Astrocyte (in vitro differentiated cells and primary cell): ENCODE measurements at places on chromosomes 5 and 9. TPM values are rescaled to one million over a fixed set of nuclear protein-coding genes. Genes with fewer than 3 reads are reported as not detected.

DNA sequence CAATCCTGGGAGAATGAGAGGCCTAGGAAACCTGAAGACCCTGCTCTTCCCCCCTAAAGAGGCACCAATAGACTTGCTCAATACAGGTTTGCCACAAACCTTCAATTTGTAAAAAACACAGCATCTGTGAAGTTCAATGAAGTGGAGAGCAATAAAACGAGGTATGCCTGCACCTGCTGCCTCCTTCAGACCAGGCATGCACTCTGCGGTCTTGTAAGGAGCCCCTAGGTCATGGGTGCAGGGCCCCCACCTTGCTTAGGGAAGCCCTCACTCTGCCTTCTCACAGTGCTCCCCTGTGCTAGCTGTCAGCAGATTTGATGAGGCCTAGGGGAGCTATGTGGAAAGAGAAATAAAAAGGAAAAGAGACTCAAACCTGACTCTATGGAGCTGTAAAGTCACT is 72.1 kb upstream of the GALNT10 start:
- H3K36me3 ChIP-seq, result no peaks in the 10 kb centered on the region
- DNase-seq, result no peak
- peaks cover 6% of the 10 kb centered on the region for H3K4me1 ChIP-seq
- H3K27me3 ChIP-seq, result no peaks in the 10 kb centered on the region

Gene MACIR
- total RNA-seq, result 19.5 and 27.1 TPM in 2 replicates

DNA sequence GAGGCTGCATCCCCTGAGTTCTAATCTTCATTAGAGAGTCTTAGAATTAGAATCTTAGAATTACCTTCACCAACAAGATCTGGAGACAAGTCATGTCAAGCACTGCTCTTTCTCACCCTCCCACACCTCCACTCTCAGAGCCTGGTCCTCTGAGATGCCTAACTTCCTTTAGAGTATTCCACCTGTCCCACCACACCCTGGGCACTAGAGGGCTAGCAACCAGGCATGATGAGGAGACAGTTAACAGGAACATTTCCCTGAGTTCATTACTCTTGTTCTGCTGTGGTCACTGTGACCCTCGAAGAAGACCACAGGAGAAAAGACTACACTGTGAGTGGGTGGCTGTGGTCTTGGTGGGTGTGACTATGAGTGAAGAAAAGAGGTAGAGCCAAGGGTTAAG is 25.2 kb upstream of the MAP1B start:
- no peaks in the 10 kb centered on the region for H3K36me3 ChIP-seq
- H3K27me3 ChIP-seq, result no peaks in the 10 kb centered on the region
- H3K4me1 ChIP-seq, result no peaks in the 10 kb centered on the region
- no peak for DNase-seq
- H3K4me3 ChIP-seq, result no peak overlapping the region

DNA sequence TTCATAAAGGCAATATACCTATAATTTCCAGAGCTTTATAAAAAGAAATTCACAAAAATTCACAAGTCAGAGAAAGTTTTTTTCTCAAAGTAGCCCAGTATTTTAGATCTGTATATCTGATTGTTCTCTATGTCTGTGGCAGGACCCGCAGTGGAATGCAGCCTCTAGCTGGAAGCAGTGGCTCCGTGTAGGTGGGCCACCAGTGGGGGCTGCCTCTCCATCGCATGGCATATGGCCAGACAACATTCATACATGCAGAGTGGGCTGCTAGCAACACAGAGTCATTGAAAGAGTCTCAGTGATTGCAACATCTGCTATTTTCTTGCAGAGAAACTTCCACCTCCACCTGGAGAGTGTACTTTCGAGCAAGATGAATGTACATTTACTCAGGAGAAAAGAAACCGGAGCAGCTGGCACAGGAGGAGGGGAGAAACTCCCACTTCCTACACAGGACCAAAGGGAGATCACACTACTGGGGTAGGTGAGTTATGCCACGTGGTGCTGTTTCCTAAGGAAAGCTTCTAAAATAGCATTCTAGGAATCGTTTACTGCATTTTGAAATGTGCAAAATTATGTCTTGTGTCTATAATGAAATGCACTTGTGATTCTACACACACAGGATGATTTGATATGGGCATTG is 88.5 kb upstream of the SMC5 start:
- H3K36me3 ChIP-seq, result peaks cover 5% of the 10 kb centered on the region
- H3K4me3 ChIP-seq, result no peak overlapping the region
- H3K27me3 ChIP-seq, result no peaks in the 10 kb centered on the region

GRCh38 chr5:154117050-154117449 is 73.5 kb upstream of the GALNT10 start:
- H3K4me1 ChIP-seq, result peaks cover 6% of the 10 kb centered on the region
- no peak overlapping the region for H3K27ac ChIP-seq
- H3K4me3 ChIP-seq, result no peak overlapping the region
- H3K36me3 ChIP-seq, result no peaks in the 10 kb centered on the region
- DNase-seq, result no peak
